Fibroblast of skin of left biceps (primary cell): ENCODE measurements at places on chromosomes 16 and 17.

DNA sequence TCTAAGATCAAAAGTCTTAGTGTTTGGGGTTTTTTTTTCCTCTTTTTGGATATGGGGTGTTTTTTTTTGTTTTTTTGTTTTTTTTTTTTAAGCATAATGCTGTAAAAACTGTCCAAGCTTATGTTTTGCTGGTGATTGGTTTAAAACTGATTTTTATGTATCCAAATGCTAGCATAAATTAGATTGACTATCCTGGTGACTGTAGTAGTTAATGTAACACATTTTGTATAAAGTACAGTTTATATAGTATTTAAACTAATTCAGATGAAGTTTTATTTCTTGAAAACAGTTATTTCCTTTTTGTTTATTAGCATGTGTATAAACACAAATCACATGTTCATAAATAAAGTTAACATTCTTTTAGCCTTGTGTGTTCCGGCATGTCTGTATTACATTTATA, 10.9 kb downstream of the RBBP6 start:
- DNase-seq: no peak

- DNase-seq: no peak
Measured at GRCh38 chr17:43745541-43745940, 13.1 kb downstream of the SOST start.

- no peak for DNase-seq
Measured at GRCh38 chr16:70801611-70802010, 653 bp upstream of the VAC14 start.

DNA sequence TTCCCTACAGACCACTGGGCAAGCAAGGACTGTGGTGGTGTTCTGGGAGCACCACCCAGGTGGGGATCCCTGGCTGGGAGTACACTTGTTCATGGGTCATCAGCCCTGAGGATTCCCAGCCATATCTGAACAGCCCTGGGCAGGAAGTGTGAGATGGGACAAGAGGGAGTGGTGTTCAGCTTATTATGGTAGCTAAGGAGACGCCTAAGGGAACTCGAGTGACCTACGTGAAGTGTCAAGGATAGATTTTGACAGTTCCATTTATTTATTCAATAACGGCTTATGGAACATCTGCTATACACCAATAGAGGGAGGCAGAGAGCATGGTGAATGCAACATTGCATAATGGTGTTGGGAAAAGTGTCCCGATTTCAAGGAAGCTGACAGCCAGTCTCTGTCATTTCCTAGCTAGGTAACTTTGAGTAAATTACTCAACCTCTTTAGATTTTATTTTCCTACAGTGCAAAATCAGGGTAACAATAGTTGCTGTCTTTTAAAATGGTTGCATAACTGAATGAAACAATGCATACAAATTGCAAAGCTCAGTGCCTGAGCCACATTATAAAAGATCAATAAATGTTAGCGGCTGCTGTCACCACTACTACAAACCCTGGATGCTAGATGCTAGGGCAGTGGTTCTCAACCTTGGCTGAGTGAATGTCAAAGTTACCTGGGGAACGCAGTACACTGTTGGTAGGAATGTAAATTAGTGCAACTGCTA, 534.1 kb downstream of the GRIN2A start:
- peak; percentile 1 for DNase-seq

GRCh38 chr17:9887508-9887907, 17.6 kb downstream of the RCVRN start:
- DNase-seq: no peak

GRCh38 chr17:752620-753219, 656 bp upstream of the GEMIN4 start:
- peak; percentile 28 for DNase-seq

DNA sequence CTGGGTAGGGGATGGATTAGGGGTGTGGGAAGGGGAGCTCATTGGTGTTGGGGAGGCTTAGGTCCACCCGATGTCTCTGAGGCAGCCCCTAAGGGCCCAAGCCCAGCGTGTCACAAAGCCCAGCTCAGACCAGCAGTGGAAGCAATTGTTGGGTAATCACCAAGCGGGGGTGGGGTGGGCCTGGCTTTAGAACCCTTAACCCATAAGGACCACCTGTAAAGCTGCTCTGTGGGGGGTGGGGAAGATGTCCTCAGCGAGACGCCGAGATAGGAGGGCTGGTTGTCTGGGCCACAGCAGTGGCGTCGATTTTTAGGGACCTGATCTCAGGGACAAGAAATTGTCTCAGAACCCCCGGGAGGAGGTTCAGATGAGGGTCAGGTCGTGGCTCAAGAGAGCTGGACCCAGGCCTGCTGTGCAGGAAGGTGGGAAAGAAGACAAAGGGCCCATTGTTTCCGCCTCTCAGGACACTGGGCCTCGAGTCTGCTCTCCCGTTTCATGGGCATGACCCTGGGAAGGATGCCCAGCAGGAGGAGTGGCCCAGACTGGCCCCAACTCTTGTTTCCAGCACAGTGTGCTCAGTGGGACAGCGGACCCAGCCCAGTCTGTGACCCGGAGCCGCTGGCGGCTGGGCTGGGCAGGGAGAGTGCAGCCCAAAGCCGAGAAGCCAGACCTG, 15.9 kb downstream of the ST6GALNAC2 start:
- DNase-seq: no peak

- DNase-seq: no peak
Measured at GRCh38 chr16:4935241-4935855, 1.6 kb downstream of the PPL start.

GRCh38 chr17:39198186-39198566, 707 bp upstream of the CACNB1 start:
- DNase-seq: no peak

- peak; percentile 60 for DNase-seq
Measured at GRCh38 chr17:38674749-38675615, at the start of gene EPOP. Gene EPOP, minus strand, starts transcription at chr17:38674957. Its CDS starts 462 bp downstream, at chr17:38674495.

- no peak for DNase-seq
Measured at GRCh38 chr16:57279780-57280638, 4.5 kb downstream of the PLLP start.

GRCh38 chr16:72256398-72257066, 84.6 kb upstream of the PMFBP1 start:
- peak; percentile 83 for DNase-seq

DNA sequence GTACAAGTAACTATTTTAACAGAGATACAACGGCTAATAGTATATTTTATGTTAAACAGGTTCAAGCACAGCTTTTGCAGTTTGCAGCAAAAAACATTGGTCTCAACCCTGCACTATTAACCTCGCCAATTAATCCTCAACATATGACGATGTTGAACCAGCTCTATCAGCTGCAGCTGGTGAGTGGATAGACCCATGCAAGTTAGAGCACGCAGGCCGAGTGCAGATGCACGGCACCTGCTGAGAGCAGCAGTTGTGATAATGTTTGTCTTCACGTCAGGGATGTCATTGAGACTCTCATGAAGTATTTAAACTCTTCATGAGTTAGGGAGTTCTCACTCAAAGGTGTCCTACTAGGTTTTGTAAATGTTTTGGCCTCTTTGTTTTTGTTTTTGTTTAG, 45.6 kb downstream of the TMC6 start:
- DNase-seq: no peak

DNA sequence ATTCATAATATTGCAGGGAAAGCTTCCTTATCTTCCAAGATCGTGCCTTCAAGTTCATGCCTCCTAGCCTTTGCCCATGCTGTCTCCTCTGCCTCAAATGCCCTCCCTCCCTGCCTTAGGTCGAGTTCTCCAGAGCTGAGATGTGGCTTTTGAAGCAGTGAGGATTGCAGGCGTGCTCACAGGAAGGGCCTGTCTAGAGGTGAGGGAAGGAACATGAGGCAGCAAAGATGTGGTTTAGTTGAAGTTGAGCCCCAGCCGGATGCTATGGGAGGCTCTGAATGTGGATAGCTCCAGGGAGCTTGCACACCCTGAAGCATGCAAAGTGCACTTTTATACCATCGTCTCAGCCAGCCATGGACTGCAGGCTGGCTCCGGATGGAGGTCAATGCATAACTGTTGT, 754.6 kb upstream of the EEF2KMT start:
- no peak for DNase-seq

DNA sequence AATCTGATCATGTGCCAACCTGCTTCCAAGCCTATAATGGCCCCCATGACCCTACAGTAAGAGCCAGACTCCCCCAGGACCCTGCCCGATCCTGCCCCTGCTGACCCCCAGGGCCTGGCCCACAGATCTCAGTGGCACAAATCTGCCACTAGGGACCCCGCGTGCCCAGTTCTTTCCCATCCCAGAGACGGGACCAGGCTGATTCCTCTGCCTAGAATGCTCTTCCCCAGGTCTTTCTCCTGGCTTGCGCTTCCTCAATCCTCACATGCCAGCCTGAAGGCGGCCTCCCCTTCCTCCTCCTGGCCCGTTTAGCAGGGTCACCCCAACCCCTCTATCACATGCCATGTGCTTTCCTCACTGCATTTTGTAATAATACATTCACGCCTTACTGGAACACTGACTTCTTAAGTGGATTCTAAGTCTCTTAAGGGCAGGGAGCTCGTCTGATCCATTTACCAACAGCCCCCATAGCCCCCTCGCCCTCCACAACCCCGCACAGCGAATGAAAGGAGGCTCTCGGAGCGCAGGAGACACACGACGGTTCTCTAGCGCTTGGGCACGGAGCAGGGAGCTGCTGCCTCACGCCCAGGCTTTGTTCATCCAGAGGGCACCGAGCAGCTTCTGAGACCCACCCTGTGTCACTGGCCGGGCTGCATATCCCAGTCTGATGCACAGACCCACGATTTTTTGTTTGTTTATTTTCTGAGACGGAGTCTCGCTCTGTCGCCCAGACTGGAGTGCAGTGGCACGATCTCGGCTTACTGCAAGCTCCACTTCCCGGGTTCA, 1.2 kb downstream of the TRIM65 start:
- DNase-seq: no peak

GRCh38 chr16:88835383-88835782, 21.4 kb downstream of the GALNS start:
- DNase-seq: no peak

DNA sequence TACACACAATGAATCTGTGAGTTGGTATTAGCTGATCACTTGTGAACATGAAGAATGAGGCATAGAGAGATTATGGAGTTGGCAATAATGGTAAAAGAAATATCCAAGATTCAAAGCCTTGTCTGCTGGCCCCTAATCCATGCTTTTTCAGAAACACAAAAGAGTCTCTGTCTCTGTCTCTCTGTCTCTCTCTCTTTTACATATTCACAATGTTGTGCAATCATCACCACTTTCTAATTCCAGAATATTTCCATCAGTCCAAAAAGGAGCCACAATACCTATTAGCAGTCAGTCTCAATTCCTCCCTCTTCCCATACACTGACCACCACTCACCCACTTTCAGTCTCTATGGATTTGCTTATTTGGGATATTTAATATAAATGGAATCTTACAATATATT, 370.1 kb upstream of the CDH8 start:
- DNase-seq: no peak

DNA sequence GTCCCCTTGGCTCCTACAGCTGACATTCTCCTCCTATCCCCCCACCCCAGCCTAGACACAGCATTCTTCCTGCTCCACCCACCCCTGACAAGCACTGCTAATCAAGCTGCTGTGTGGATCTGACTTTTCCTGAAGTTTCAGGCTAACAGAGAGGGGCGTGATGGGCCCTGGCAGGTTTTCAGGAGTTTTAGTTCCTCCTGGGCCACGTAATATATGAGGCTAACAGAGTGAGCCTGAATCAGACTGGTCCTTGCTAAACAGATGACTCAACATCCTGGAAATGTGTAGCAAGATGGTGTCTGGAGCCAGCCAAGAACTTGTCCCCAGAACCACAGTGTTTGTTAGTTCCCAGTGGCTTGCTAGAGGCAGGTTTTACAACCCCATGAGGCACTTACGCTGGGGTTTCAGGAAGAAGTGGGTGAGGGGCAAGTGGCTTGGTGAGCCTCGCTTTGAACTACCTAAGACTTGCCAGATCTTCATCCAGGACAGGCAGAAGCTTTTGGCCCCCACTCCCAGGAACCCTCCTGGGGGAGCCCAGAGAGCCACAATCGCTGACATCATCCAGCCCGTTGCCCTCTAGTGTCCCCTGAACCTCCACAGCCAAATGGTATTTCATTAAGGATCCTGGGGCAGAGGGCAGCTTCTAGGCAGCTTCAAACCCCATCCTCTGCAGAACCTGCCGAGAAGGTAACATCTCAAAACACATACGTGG, 15.9 kb downstream of the TMEM92 start:
- DNase-seq: peak; percentile 94

- no peak for DNase-seq
Measured at GRCh38 chr16:71645450-71645849, 19.5 kb downstream of the MARVELD3 start.

GRCh38 chr17:80220736-80221215, 549 bp downstream of the SLC26A11 start:
- DNase-seq: no peak

DNA sequence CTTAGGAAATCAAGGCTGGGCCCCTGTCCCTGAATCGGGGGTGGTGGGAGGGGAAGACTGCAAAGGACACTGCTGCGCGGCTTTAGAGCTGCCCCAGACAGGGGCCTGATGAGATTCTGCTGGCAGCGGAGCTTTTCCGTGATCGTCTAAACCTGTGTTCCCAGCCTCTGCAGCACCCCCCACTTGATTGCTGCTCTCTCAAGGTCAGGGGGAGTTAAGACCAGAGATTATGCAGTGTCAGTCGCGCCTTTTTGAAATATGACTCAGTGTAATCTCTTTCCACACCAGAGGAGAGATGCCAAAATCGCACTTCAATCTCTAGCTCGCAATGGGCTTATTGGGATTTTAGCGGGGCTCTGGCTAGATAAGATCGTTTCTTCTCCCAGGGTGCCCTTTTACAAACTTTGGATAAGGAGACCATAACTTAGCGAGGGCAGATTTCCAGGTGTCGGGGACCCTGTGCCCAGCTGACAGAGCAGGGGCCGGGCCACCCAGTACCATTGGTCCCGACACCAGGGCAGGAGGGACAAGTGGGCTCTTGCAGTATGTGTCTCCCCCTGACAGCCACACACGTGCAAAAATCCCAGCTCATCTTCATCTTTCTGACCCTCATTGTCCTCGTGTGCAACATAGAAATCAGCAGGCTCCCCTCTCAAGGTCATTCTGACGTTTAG, 87.0 kb downstream of the IRX3 start:
- no peak for DNase-seq

- no peak for DNase-seq
Measured at GRCh38 chr16:77969861-77970260, 52.5 kb upstream of the CLEC3A start.

GRCh38 chr17:14448818-14449217, 147.9 kb downstream of the HS3ST3B1 start:
- no peak for DNase-seq

DNA sequence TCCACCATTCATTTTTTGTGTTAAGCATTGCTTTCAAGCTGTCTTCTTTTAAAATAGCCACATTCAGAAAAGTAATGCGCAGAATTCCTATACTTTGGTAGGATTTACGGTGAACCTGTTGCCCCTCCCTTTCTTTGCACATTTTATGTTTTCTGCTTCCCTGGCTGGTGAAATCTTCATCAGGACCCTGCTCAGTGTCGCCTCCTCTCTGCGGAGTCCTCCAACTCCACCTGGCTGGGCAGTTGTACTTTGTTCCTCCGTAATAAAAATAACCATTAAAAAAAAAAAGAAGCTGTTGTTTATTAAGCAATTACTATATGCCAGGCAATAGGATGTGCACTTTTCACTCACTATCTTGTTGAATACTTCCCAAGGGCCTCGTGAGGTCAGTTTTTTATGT, 2.9 kb downstream of the UMOD start:
- DNase-seq: no peak

- DNase-seq: no peak
Measured at GRCh38 chr17:37676115-37676925, 33.1 kb upstream of the DDX52 start.

- no peak for DNase-seq
Measured at GRCh38 chr16:57371494-57372371, 557 bp upstream of the CX3CL1 start.
